Stimulated activated CD4-positive, alpha-beta T cell treated with anti-CD3 and anti-CD28 coated beads, Interleukin-1b, Interleukin-23, amount 100 ng/mL, for 1 hour (primary cell): ENCODE measurements at places on chromosomes 16 and 17.

GRCh38 chr17:82839617-82840292 lies at the start of gene ZNF750:
TSS of gene ZNF750 (minus strand) at chr17:82840022. CDS start at chr17:82832454, 7,568 bp downstream.
- no peak for DNase-seq

- no peak for DNase-seq
Measured at GRCh38 chr17:50420419-50421112, 5.5 kb upstream of the ACSF2 start.

GRCh38 chr16:82630219-82630618 lies 3.5 kb downstream of the CDH13 start:
- no peak for DNase-seq

GRCh38 chr17:33292201-33292980 lies 704 bp downstream of the ASIC2 start:
- DNase-seq: no peak

GRCh38 chr16:19685176-19685575 lies 32.9 kb downstream of the KNOP1 start:
- no peak for DNase-seq
